ENCODE measurements at places on chromosomes 12 and 14. TPM values are rescaled to one million over a fixed set of nuclear protein-coding genes. Genes with fewer than 3 reads are reported as not detected.

Gene KRT79
- 0.23 TPM for polyA plus RNA-seq

Gene USP44
- 2.3 TPM for polyA plus RNA-seq

Gene SDR9C7
- 0.13 TPM for polyA plus RNA-seq

Gene STAT2
- polyA plus RNA-seq: 40.1 TPM

Gene PRH2
- not detected for polyA plus RNA-seq

Gene CD27
- polyA plus RNA-seq: not detected

Gene REC8
- 0.97 TPM for polyA plus RNA-seq

All from K562 (cell line).